NCI-H2107 (cell line): ENCODE measurements at places on chromosomes 2 and 18.

GRCh38 chr2:222256250-222256649 is 42.5 kb downstream of the PAX3 start:
- DNase-seq, result no peak

GRCh38 chr18:61980355-61980754 is 87.5 kb upstream of the RNF152 start:
- DNase-seq, result no peak

- no peak for DNase-seq
These were observed 43.9 kb downstream of the BOLA3 start for GRCh38 chr2:74103763-74104162.

GRCh38 chr2:89849731-89850130 is 1158.3 kb downstream of the RPIA start:
- no peak for DNase-seq

DNA sequence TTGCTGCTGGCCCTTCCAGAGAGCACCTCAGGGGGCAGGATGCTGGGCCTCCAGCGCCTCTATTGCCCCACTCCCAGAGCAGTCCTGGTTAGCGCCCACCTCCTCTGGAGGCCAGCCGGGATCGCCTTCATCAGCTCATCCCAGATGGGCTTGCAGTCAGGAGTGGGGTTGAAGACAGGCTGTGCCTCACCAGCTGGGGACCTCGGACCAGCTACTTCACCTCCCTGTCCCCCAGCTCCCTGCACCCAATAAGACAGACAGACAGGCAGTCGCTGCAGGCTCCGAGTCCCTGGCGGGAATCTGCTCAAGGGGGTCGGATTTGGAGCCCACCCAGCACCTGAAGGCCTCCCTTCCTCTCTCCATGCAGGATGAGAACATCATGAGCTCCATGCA is 18.9 kb upstream of the FAHD2A start:
- no peak for DNase-seq
